ENCODE measurements at places on chromosomes 7 and 10.

GRCh38 chr10:74249865-74250264, 98.8 kb downstream of the ADK start:
- DNase-seq = no peak

GRCh38 chr10:50552771-50553535, 70.8 kb downstream of the SGMS1 start:
- DNase-seq = no peak

DNA sequence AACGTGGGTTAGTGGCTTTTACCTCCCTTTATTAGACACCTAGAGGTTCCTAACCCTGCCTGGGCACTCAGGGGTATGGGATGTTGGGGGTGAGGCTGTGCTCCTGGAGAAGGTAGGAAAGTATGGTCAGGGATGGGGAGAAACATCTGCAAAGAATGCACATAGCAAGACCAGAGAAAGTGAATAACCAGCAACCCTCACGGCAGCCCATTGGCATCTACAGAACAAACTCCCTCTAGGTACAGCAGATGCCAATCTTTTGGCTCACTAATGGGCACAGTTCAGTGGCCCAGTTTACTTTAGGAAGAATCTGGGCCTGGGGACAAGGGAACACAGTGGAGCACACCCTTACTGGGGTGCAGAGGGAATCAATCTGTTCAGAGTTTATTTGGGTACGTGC, 143.9 kb downstream of the JAZF1 start:
- DNase-seq = no peak

DNA sequence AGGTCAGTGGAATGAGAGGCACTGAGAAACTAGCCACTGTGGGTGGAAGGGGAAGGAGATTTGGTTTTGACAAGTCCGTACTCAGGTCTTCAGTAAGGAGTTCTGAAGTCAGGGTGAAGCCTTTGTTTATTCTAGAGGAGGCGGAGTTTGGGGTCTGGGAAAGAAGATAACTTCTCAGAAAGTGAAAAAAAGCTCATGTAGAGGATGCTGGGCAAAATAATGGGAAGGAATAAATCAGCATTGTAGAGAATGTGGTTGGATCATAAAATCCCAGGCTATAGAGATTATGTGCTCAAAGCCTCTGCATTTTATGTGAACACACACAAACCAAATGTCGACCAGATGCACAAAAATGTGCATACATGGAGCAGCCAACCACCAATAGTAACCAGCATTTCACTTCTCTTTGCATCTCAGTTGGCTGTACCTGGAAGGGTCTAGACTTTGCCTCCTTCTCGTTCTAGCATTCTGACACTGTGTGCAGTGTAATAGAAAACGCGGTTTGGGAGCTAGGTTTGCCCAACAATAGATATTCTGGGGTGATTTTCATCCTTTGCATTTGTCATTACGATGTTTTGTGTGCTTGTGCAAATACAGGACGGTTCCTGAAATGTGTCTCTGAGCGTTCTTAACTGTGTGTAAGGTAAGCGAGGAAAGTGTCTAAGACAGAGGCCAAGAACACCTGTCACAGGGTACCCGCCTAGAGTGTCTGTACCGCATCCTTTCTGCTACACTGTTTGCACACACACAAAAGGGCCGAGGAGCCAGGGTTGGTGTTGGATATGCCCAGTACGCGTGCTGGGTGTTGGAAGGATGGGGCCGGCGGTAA, 603 bp upstream of the HECW1 start:
- DNase-seq = no peak

DNA sequence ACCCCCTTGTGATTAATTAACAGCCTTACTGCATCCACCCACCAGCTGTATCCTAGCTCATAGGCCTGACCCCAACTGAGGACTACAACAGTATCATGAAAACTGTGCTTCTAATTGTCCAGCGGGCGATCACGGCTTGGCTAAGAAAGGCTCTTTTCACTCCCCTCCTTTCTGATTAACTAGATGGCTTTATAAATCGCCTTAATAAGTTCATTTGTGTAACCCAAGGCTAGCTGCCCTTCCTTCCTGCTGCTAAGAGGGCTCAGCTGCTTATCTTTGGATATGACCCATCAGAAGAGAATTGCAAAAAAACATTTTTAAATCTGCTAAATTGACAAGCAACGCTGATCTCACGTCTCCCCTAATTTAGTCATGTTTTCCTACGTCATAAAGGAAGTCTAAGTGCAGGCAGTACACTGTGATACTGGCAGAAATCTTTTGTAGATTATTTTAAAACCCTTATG, 163.0 kb upstream of the LAMB4 start:
- no peak for DNase-seq

- no peak for DNase-seq
These were observed 67.3 kb downstream of the CACUL1 start for GRCh38 chr10:118687472-118687871.

DNA sequence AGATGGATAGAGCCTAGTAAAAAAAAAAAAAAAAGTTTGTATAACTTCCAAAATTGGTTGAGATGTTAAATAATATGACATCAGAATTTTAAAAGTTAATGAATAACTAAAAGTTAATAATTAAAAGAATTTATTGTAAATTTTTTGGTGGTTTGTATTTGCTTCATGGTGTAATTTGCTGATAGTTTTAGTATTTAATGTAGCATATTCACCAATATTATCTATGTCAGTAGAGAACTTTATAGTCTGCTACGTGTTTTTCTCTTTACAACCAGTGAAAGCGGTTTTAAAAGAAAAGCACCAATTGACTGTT, 51.8 kb upstream of the STEAP4 start:
- no peak for DNase-seq

GRCh38 chr7:101363734-101364374, 1.2 kb downstream of the COL26A1 start:
- peak; percentile 79 for DNase-seq

Measured in activated T-cell treated with anti-CD3 and anti-CD28 coated beads, Interleukin-2, amount 50 U/mL, for 48 hours (primary cell).